Hepatic stellate cell (primary cell): ENCODE measurements at places on chromosomes 6 and 20.

DNA sequence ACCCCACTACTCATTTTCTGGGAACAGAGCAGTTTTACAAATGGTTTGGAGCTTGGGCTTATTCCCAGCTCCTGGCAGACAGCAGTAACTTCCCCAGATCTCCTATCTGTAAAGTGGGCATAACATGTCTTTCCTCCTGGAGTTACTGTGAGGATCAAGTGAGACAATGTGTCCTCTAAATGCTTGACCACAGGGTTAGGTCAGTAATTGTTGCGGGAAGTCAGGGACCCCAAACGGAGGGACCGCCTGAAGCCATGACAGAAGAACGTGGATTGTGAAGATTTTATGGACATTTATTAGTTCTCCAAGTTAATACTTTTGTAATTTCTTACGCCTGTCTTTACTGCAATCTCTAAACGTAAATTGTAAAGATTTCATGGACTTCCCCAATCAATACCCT, 15.3 kb upstream of the ZNFX1 start:
- no peak for DNase-seq

- DNase-seq: no peak
Measured at GRCh38 chr20:45647441-45648050, 16.5 kb upstream of the WFDC9 start.

DNA sequence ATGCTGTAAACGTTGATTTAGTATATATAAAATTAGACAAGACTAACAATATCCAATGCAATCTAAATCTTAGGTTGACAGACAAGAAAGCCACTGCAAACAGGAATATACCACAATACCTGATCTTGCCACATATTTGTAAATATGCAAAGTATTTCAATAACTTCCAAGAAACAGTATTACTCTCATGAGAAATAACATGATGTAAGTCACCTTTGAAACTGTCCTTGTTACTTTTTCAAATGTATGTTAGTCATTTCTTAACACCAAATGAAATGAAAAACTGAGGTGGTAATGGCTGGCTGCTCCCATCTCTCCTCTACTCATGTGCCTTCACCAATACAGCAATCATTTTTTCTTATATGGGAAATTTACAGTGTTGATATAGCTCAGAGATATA, 118.7 kb downstream of the ATG5 start:
- DNase-seq: no peak

DNA sequence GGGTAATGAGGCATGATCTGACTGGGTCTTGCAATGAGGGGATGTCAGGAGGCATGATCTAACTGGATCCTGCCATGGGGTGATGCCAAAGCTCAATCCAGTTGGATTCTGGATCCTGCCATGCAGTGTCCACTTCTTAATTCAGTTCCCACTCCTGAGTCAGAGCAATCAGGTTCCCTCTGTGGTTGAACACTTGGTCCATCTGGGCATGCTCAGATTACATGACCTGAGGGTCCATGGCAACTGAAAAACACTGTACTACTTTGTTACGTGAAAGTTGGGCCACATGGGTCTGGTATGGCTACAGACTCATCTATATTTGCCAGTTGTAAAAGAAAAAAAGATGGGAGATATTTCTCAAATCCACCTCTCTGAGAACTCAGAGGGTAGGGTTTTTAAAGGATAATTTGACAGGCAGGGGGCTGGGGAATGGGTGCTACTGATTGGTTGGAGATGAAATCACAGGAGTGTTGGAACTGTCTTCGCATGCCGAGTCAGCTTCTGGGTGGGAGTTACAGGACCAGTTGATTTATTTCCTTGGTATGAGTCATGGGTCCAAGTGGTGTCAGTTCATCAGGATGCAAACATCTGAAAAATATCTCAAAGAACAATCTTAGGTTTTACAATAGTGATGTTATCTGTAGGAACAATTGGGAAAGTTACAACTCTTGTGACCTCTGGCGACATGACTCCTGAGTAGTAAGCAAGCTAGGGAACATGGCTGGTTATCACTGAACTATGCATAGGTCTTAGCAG, 21.6 kb downstream of the C6orf163 start:
- DNase-seq: no peak
